ENCODE measurements at places on chromosomes 3 and 15. TPM values are rescaled to one million over a fixed set of nuclear protein-coding genes. Genes with fewer than 3 reads are reported as not detected.

DNA sequence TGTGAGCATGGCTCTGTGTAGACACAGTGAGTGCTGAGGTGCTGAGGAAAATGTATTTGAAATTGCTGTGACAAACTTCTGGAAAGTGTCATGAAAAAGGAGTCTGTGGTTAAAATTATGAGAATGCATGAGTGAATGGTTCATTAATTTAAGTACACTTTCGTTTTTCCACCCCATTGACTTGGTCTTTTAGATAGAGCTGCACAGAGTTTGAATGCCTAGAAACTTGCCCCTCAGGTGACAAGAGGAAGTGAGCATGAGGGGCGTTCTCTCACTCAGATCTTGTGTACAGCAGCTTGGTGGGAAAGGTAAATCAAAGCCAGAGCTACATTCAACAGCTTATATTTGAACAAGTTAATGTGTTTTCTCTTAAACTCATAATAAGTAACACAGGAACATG is 296.8 kb downstream of the WDR72 start:
- no peak for DNase-seq

The PIGZ gene
- total RNA-seq = 2.4 TPM

The MITF gene
- total RNA-seq = 5.4 TPM

The ERC2 gene
- not detected for total RNA-seq

The TAGLN3 gene
- not detected for total RNA-seq

The ALG1L2 gene
- total RNA-seq = not detected

- DNase-seq = no peak
Observed at GRCh38 chr3:107650788-107651187, 128.0 kb downstream of the BBX start.

- peak; percentile 64 for DNase-seq
Observed at GRCh38 chr15:65824031-65824743, 32.1 kb upstream of the DENND4A start.

The PP2D1 gene
- total RNA-seq = not detected

DNA sequence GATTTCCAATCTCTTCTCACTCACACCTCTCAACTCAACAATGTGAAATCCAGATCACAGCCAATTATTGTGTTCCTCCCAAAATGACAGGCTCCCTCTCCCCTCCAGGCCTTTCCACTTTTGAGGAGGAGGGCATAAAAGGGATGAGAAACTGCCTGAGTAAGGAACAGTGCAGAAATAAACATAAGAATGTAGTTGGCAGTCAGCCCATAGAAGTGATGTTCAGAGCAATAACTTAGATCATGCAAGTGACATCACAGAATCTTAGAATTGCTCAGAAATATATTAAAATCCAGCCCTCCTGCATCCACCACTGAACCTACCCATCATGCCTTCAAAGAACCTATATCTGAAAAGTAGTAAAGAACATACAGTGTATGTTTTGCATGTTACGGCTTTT is 299.4 kb upstream of the GADL1 start:
- no peak for DNase-seq

The IMPG2 gene
- total RNA-seq = 0.23 TPM

- no peak for DNase-seq
Observed at GRCh38 chr3:143672396-143673165, 175.7 kb downstream of the SLC9A9 start.

DNA sequence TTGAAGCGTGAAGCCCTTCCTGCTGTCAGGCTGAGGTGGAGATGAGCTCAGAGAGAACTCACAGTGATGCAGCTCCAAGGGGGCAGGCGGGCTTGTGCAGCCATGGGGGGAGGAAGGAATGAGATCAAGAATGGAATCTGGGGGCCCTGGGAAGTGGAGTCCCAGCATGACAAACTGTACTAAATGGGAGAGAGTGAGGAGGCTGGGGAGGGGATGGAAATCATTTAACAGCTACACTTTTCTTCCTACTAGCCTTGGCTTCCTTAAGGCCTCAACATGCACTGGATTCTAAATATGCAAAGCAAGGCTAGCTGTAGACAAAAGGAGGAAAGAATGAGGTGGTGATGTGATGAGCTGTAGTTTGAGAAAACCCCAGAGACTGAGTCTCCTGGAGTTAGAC is 133.9 kb downstream of the EEFSEC start:
- no peak for DNase-seq

- DNase-seq = no peak
Observed at GRCh38 chr15:83956887-83957286, 278.7 kb upstream of the GOLGA6L4 start.

DNA sequence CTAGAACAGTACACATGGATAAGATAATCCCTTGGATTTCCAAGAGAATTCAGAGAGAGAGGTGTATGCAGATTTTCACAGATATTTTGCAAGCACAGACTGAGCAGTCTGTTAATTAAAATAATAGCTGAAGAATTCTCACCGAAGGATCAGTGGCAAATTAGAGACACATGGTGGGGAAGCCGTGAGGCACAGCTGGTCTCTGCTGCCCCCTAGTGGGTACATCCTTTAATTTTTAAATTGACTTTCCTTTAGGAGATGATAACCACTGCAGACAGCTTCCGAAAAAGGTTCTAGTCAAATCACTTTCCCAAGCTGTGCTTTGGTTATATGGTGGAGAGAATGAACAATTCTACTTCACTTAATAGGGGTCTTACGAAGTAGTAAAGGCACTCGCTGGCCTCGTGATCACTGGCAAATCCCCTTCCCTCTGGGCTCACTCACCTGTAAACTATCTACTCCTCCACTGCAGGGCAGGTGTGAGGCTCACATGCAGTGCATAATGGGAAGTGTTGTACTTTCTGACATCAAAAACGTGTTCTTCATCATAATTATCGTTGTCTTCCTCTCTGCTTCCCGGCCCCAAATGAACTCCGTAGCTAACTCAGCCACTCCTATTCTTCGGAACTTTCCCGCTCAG is 19.5 kb downstream of the MESD start:
- DNase-seq = peak; percentile 51

DNA sequence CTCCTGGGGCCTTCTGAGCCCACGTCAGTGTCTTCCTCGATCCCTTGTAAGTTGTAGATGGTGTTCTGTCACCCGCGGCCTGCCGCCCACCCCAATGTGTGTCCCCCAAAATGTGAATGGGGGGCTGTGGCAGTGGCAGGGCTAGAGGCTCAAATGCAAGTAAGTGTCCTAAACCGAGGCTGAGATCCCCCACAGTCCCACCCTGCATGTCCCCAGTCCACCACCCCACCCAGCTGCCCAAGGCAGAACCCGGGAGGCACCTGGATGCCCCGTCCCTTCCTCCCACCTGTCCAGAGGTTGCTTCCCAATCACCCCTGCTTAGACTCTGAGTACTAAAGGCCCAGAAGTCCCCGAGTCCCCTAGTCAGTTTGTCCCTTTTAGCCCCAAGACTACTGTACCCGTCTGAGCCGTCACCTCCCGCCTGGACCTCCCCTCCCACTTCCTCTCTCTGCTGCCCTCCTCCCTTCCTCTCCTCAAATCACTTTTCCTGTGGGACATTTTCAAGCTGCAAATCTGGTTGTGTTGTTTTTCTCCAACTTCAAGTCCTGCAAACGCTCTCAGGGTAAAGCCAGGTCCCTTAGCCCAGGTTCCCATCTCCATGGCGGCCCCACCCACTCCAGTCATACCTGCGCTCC is 11.8 kb upstream of the PLXND1 start:
- DNase-seq = no peak

The ABHD17C gene
- total RNA-seq = 2.0 TPM

The LRRC31 gene
- not detected for total RNA-seq

The PATL2 gene
- 0.57 TPM for total RNA-seq

- peak; percentile 43 for DNase-seq
Observed at GRCh38 chr15:23566071-23566554, 639 bp downstream of the MKRN3 start.

The GPR149 gene
- total RNA-seq = not detected

The DNAH12 gene
- total RNA-seq = 0.77 TPM

- DNase-seq = no peak
Observed at GRCh38 chr3:183911763-183912506, 27.3 kb upstream of the PARL start.

- DNase-seq = peak; percentile 79
Observed at GRCh38 chr3:114878114-114878839, 268.8 kb downstream of the ZBTB20 start.

DNA sequence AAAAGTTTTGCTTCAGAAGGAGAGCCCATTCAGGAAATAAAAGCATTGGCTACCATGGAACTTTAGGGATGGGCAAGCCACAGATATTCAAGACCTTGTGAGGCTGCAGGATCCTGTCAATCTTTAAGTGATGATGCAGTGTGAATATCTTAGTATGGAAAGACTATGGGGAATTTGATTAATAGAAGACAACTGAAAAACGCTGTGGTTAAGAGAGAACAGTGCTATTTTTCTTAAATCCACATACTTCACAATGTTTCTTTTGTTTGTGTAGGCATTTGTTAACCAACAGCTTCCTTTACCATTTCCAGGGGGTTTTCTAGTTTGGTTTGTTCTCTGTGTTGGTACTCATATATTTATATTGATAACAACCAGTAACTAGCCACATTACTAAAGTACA is 90.3 kb downstream of the TMEM212 start:
- no peak for DNase-seq

The CAMK2N2 gene
- 0.69 TPM for total RNA-seq

The ELP6 gene
- 40.8 TPM for total RNA-seq

DNA sequence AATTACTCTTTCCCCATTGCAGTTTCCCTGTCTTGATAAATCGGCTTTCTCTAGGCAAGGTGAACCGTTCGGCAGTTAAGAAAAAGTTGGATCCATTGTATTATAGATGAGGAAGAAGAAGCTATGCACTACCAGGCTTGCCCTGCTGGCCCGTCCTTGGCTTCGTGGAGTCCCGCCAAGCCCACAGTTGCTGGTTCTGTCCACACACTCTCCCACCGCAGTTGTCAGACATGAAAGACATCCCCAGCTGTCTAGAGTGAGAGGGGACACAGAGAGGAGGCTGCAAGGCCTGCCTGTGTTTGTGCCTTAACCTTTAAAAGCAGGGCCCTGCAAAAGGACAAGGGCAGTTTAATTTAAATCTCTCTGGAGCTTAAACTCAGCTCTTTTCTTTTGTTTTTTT is 47.2 kb upstream of the PLCL2 start:
- DNase-seq = peak; percentile 14

DNA sequence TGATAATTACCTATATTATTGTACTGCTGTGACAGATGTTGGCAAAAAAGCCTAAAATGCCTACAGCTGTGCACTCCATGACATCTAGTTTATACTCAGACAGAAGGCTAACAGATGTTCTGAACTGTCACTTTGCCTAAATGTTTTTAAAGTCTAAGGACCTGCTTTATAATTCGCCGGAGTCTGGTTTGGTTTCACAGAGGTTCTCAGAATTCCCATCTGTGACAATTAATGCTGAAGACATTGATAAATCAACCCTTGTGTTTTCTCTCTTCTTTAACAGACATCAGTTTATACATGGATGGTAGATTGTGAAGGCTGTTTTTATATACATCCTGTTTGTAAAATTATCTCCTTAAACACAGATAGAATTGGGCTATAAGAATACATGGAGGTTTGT is 19.8 kb upstream of the SOX2 start:
- DNase-seq = no peak

The PLA2G4E gene
- not detected for total RNA-seq

DNA sequence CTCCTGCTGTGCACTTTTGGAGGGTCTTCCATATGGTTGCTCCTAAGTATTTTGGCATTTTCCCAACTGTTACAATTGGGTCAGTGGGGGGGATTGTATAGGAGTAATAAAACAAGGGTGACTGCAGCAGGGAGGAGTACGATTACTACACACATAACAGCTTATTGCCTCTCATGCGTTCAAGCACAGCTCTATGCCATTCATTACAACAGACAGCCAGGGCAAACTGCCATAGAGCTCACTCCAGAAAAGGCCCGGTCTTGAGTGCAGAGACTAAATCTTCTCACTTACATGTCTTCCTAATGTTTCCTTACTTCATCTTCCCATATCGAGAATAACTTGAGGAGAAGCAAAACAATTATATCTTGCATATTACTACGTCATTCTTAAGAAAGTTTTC is 1.4 kb upstream of the CHMP2B start:
- no peak for DNase-seq

DNA sequence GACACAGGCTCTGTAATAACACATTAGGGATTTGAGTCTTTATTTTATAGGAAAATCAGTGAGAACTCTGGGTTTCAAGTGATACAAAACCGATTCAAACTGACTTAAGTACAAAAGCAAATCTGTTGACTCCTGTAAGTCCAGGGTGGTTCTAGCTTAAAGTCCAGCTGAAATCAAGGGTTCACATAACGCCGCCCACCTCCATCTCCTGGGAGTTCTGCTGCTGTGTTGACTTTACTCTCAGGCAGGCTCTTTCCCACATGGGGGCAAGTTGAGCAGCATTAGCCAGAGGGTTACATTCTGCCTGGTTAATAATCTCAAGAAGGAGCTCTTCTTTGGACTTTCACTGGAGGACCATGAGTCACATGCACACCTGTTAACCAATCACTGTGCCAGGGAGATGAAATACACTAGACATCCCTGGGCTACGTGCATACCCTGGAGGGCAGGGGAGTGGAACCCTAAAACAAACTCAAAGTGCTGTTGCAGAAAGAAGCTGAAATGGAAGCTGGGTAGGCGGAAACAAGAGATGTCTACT is 9.7 kb upstream of the RNF7 start:
- DNase-seq = peak; percentile 11

GRCh38 chr3:7962301-7962700 is 539.3 kb upstream of the LMCD1 start:
- no peak for DNase-seq

DNA sequence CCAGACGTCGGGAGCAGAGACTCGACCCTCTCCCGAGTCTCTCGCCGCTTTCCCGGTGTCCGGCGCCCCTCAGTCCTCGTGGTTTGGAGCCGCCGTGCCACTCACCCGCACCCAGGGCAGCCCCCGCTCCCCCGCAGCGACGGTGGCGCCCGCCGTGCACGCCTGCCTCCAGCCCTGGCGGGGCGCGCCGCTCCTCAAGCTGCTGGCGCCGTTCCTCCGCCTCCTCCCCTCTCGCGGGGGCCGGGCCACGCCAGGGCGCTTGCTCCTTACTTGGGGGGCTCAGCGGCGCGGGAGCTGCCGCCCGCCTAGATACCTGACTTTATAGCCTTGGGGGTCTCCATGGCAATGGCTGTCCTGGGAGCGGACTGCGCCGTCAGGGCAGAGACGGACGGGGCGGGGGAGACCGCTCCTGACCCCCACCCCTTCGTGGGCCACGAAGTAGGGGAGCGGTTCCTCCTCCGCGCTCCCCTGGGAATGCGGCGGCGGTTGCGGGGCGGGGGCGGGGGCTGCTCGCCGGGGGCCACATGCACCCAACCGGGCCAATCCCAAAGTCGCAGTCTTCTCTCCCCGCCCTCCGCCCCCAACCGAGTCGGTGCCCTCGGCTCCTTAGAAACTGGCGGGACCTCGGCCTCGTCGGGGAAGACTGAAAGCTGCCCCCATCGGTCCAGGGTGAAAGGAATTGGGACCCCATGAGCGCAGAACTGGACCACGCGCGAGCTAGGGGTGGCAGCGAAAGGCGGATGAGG is at the start of gene ANKRD63:
TSS of gene ANKRD63 (minus strand) at position 196 of the 746 bp plus-strand sequence. CDS start 478 bp downstream, outside the sequence.
- no peak for DNase-seq
